ENCODE measurements at places on chromosomes 6 and 20.
A peak's percentile ranks its signal among the peaks of the same experiment; 100 is the strongest.

GRCh38 chr20:1660246-1660645 lies 2.7 kb upstream of the SIRPG start:
- DNase-seq, result no peak

GRCh38 chr6:168858926-168859325 lies 394.7 kb downstream of the THBS2 start:
- DNase-seq, result no peak

DNA sequence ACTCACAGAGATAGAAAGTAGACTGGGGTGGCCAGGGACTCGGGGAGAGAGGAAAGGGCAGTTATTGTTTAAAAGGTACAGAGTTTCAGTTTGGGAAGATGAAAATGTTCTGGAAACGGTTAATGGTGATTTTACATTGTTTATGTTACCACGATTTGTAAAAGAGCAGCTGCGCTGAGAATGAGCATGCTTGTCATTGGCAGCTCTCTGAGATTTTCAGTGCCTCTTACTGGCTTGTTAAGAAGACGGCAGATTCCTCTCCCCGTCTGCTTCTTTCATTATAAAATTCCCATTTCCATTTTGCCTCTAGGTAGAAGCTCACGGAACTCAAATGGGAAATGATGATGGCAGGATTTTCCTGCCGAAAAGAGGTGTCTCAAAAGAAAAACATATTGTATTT lies 39.7 kb upstream of the PPP1R3G start:
- DNase-seq, result no peak

DNA sequence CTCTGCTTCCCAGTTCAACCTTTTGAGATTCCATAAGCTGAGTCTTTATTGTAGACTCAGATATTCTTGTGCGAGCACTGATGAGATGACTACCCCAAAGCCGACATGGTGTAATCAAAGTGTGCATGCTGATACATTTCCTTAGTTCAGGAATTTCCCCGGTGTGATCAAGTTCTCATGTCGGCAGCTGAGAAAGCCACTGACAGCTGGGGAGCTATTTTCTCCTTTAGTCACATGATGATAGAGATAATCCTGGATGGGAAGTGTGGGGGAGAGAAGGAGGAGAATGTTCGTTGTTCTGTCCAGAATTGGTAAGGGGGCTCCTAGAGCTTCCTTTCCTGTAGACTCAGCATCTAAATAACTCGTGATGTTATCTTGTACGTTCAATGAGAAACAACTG lies 7.7 kb upstream of the CAP2 start:
- DNase-seq, result no peak

DNA sequence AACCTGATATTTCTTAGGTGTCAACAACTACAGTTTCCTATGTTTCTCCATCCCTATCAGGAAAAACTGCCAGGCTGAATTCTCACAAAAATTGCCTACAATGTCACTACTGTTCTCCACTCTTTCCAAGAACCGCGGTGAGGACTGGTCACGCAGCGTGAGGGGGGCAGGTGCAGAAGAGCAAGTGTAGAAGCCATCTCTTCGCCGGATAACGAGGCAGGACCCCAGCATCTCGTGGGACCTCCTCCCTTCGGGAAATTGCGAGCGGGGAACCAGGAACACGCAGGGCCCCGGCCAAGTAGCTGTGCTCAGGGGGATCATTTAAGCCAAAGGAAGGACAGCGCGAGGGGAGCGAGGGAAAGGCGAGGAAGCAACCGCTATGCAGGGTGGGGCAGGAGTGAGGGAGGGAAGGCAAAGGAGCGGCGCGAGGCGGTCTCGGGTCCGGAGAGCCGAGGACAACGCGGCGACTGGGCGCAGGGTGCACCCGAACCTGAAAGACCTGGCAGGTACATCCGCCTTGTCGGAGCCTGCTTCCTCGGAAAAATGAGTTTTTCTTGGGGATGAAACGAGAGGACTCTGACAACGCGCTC lies 559 bp downstream of the APMAP start:
- peak; percentile 59 for DNase-seq

DNA sequence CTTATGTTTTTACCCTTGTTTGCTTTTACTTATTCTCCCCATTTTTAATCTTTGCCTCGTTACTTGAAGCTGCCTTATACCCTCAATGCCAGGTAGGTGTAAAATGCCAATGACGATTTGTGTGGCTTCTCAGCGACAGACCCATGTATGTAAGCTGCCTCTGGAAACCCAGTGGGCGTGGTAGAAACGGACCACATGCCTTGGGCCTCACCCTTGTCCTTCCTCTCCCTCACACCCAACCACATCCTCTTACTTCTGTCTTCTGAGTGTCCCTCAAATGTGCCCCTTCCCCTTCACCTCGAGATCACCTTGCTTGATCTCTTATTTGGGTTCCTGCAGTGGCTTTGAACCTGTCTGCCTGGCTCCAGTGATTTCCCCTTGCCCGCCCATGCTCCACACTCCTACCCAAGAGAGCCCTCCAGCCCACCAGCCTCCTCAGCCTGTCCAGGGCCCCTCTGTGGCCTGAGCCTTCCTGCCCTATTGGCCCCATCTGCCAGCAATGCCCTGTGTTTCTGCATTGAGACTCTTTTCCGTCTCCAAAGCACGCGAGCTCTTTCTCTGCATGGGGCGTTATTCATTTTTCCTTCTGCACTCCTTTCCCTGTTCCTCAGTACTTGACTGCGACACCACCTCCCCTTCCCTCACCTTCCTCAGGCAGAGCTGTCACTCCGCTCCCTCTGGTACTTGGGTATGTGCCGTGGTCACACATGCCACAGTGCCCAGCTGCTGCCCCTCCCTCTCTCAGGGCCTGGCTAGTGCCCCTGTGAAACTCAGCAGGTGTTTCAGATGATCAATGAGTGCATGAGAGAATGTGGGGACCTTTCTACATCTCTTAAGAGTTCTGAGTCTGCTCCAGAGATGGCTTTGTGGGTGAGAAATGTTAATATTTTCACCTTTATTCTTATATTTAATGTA lies 115.4 kb downstream of the SLX4IP start:
- no peak for DNase-seq

GRCh38 chr6:144211160-144211559 lies 60.8 kb downstream of the STX11 start:
- DNase-seq, result no peak

DNA sequence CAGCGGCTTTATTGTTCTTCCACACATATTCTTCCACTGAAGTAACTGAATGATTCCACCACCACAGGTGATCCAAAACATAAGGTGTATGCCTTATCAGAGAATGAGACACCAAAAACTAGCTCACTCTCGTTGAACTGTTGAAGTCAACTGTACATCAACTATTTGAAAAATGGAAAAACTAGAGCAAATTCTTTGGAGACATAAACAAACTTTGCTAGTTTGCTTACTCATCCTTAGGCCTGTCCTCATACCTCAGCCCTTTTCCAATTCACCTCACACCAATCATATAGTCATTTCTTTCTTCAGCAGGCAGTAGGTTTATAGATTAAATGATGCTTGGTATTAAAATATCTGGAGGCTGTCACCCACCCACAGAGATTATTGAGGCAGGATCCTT lies 77.1 kb upstream of the RNF217 start:
- no peak for DNase-seq

GRCh38 chr6:119791736-119792135 lies 442.2 kb upstream of the MAN1A1 start:
- no peak for DNase-seq

DNA sequence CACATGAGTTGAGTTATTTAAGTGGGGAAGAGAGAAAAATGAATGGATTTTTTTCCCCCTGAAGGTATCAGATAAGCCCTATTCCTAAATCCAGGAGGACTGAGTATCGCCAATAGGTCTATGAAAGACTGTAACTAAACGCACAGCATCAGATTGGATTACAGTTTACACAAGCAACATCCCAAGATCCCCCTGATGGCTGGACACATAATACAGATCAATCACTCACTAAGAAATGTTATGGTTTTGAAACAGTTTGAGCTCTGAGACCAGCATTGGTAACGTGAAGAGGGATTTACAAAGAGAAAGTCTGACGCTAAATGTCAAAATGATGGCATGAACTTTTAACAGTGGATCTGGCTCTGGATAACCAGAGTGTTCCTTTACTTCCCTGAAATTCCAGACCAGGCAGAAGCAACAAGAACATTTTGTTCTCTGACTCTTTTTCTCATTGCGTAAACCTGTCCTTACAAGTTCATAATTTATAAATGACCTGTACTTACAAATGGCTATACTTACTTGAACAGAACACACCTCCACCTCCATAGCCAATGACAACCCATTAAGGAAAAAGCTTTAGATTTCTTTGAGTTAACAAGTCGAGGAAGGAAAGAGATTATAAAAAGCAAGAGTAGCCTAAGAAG lies 131.8 kb upstream of the BEND3 start:
- no peak for DNase-seq

- DNase-seq, result no peak
Measured at GRCh38 chr20:46670228-46670584, 18.9 kb upstream of the SLC13A3 start.

GRCh38 chr20:47956268-47956995 lies 171.2 kb upstream of the SULF2 start:
- DNase-seq, result no peak

DNA sequence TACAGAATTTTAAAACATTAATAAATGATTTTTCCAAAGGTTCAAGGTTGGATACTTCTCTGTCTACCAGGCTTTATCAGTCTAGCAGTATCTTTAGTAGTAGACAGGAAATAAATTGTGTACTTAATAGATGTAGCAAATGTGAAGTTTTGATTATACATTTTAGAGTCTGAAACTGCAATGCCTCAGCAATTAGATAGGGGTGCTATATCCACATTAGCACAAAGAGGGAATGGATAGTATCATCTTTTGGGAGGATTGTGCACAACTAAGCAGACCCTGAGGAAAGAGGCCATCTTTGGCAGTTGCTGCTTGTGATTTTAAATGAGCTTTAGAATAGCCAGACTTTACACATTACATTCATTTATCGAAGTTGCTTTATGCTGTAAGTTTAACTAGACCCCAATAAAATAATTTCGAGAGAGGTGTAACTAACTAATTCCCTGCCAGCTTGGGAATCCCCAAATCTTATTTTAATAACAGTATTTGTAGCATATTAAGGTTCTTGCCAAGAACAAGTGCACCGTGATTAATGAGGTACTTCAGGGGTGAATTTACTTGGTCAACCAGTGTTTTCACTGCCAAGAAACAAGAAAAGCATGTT lies 2.8 kb downstream of the KCNQ5 start:
- no peak for DNase-seq

DNA sequence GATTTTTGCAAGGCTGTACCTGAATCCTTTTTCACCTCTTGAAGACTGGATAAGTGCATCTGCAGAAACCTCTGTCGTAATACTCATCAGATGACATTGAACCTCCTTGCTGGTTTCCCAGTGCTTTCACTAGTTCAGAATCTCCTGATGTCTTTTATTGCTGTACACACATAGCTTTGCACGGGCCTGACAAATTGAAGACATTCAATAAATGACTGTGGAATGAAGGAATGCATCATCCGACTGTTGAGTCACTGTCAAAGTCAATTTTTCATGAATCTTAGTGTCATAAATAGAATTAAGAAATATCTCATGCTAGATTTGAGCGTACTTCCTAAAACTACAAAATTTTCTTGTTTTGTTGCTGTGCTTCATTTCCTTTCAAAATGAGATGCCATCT lies 598.2 kb upstream of the MAP3K7 start:
- no peak for DNase-seq

DNA sequence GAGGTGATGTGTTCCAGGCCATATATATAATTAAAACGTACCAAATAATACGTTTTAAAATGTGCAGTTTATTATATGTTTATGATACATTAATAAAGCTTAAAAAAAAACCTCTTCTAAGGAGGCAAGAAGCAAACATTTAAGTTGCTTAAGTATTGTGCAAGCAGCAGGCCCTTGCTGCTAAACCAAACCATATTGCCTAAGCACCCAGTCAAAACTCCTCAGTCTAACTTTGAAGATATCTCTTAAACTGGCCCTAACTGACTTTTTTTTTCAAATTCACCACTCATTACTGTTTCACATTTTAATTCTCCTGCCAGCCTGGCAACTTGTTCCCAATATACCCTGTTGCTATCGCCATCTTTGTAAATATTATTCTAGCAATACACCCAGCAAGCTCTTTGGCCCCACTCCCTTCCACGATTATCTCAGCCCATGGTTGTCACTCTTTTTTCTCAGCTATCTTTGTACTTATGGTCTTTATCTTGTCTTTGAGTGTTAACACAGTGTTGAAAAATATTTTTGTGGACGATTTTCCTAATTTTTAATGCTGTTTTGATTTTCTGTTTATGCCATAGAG lies 60.9 kb downstream of the C6orf58 start:
- no peak for DNase-seq

- no peak for DNase-seq
Measured at GRCh38 chr6:164628302-164628931, 681.0 kb downstream of the C6orf118 start.

GRCh38 chr20:20835897-20836296 lies 123.5 kb upstream of the RALGAPA2 start:
- DNase-seq, result no peak

DNA sequence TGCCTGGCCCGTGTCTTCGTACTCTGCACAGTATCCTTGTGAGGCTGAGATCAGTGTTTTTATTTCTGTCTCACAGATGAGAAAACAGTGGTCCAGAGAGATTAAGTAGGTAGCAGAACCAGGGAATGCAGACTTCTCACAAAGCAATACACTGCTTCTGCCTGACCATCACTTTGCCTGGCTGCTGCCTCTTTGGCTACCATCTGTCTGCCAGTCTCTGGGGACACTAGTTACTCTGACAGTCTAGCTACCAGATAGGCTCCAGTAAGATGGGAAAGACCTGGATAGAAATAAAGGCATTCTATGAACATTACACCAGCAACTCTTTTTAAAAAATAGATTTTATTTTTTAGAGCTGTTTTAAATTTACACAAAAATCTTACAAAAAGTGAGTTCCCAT lies 96.9 kb downstream of the PHACTR3 start:
- no peak for DNase-seq

- no peak for DNase-seq
Measured at GRCh38 chr6:92259171-92259570, 1160.2 kb downstream of the EPHA7 start.

DNA sequence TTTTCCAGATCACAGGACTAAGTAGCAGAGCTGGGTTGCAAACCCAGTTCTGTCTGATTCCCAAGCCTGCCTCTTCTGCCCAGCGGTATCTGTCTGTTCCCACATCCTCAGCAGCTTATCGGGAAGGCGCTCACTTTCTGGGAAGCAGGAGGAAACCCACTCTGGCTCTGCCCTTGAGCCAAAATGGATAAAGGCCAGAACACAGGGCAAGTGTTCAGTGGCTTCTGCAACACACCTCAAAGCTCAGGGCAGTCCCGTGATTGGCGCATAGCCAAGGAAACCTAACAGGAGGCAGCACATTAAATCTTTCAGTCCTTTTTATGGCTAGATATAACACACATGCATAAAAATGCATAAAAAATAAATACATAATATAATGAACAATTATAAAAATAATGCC lies 262.2 kb downstream of the NRN1 start:
- DNase-seq, result no peak

GRCh38 chr20:52833901-52834300 lies 138.3 kb upstream of the TSHZ2 start:
- no peak for DNase-seq

DNA sequence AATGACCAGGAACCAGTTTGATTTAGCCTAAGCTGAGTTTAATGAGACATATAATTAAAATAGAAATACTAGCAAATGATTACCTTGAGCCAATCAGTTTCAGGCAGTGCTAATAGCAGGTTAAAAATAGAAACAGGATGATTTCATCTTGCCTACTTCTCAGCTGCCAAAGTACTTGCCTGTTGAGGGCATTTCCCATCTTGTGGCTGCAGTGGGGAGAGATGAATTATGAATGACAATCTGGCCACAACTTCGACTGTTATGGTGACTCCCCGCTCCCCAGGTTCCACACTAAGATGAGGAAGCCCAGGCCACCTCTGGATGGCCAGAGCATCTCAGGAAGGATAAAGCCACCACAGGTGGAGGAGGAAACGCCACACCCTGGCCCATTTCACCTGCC lies 31.3 kb downstream of the MBOAT1 start:
- DNase-seq, result no peak

Data from liver (tissue), 10 donors.